ENCODE measurements at places on chromosomes 16 and 17.
A peak's percentile ranks its signal among the peaks of the same experiment; 100 is the strongest.

DNA sequence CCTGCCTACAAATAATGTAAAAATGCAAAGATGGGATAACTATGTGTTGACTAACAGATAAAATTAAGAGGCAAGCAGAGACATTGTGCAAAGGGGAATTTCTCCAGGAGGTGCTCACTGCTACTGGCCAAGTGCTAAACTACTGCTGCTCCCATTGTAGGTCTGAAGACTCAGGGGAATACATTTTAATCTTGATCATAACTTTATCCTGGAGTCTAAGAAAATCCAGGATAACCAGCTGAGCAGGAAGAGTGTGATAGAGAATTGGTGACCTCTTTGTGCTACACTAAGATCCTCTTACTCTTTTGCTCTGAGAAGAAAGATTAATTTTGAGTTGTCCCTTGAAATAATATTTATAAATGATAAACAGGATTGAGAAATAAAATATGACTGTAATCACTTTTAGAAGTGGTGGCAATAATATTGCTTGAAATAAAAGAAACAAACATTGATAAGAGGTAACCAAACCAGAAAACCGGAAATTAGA, 5.9 kb downstream of the RNF43 start:
- no peak for DNase-seq

DNA sequence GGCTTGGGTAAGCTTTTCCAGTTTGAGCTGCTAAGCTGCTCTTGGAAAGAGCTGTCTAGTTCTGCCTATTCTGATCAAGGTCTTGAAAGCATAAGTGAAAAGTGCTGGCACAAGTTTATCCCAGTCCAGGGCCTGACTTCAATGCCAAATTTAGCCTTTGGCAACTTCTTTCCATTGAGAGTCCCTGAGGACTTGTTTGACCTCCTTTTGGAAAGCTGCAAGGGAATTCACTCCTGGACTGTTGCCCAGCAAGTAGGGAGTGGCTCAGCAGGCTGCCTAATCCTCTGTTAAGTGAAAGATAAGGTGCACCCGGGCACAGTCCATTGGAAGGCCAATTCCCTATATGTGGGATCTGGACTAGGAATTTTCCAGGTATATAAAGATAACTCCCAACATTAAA, 16.0 kb upstream of the TANC2 start:
- peak; percentile 87 for DNase-seq

DNA sequence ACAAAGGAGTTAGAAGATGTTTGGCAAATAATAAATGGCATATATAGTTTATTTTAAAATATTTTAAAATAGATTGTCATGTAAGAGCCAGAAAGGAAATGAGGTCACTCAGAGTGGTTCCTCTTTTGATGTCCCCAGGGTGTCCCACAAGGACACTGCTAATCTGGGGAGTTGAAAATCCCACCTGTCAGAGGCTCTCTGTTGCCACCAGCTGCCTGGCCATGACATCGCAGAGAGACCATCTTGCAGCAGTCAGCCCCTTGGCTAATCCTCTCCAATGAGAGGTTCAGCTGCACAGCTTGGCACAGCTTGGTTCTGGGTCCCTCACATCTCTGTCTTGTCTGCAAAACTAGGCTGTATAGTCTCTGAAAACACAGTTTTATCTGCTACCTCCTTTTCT, 11.0 kb upstream of the RBFOX1 start:
- DNase-seq: no peak

GRCh38 chr17:71521724-71522123, 599.1 kb upstream of the SOX9 start:
- DNase-seq: no peak

All from NCI-H446 (cell line).